Activated CD8-positive, alpha-beta memory T cell treated with anti-CD3 and anti-CD28 coated beads for 4 hours (primary cell): ENCODE measurements at places on chromosomes 2 and 18.

- DNase-seq = no peak
Measured at GRCh38 chr2:31524592-31524991, 56.1 kb downstream of the SRD5A2 start.

- DNase-seq = no peak
Measured at GRCh38 chr2:19140463-19141208, 217.8 kb downstream of the OSR1 start.

GRCh38 chr2:86066007-86066578 lies 39.6 kb downstream of the POLR1A start:
- DNase-seq = no peak

GRCh38 chr2:163698857-163699256 lies 37.0 kb downstream of the FIGN start:
- DNase-seq = no peak

GRCh38 chr2:174183076-174183475 lies 65.3 kb downstream of the OLA1 start:
- no peak for DNase-seq

DNA sequence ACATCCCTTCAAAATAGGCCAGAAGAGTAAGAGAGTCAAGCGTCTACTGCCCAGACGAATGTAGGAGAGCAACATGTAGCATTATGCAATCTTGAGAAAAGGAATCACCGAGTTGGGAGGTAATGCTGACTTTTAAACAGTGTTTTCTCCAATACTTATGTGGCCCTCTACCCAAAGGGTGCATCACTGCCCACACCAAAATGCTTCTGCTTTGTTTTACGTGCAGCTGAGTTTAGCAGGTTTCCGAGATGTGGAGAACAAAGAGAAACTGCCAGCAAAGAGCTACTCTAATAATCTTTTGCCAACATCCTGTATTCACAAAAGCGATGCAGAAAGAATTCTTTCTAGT lies 63.4 kb upstream of the ZEB2 start:
- DNase-seq = no peak

- DNase-seq = no peak
Measured at GRCh38 chr2:165913636-165914035, 39.9 kb downstream of the TTC21B start.

- no peak for DNase-seq
Measured at GRCh38 chr18:22847392-22847791, 85.7 kb upstream of the RBBP8 start.

DNA sequence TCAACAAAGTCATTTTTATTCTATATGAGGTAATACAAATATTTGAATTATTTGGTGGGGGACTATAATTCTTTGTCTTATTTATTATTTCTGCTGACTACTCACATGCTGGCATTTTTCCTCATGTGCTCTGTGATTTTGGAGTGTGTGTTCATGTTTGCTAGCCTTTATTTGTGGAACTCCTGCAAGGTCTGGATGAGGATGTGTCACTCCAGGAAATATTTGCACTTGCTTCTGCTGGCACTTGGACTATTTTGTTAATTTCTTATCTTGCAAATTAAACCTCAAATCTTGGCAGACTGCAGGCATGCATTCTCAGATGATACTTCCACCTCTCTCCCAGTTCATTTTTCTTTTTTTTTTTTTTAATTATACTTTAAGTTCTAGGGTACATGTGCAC lies 34.1 kb downstream of the POLI start:
- DNase-seq = no peak

DNA sequence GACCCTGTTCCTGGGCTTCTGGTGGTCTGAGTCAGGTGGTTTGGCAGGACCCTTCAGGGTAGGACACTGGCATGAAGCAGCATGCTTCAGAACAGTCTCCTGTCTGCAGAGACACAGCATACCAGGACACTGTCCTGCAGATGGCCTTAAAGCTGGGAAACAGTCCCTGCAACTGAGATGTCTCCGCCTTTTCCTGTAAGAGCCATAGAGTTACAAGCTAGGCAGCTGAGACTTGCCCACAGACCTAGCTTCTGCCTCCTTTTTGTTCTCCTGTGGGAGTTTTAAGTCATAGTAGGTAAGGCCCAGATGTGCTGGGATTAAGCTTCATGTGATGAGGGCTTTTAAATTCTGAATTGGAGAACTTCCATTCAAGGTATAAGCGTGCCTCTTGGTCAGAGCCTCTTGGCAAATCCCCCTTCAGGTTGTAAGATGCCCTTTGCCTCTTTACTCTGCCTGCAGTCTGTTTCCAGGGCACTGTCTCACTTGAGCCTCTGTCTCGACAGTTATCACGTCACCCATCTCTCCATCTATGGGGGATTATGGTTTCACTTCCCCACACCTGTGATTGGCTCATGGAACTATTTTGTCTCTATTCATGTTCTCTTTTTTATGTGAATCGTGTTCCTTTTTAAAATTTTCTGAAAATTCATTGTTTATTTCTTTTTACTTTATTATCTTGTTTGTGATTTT lies 51.8 kb downstream of the COA5 start:
- no peak for DNase-seq

GRCh38 chr2:181656450-181657291 lies at the start of gene CERKL:
CERKL (minus strand) TSS chr2:181657105; CDS start chr2:181657006, 99 bp downstream.
- DNase-seq = no peak

GRCh38 chr2:120669121-120669952 lies 66.3 kb upstream of the GLI2 start:
- no peak for DNase-seq

GRCh38 chr2:186853951-186854350 lies 5.0 kb upstream of the ZSWIM2 start:
- no peak for DNase-seq

GRCh38 chr2:207159002-207159401 lies 6.7 kb downstream of the KLF7 start:
- no peak for DNase-seq

GRCh38 chr2:13616616-13617015 lies 899.9 kb downstream of the TRIB2 start:
- no peak for DNase-seq

DNA sequence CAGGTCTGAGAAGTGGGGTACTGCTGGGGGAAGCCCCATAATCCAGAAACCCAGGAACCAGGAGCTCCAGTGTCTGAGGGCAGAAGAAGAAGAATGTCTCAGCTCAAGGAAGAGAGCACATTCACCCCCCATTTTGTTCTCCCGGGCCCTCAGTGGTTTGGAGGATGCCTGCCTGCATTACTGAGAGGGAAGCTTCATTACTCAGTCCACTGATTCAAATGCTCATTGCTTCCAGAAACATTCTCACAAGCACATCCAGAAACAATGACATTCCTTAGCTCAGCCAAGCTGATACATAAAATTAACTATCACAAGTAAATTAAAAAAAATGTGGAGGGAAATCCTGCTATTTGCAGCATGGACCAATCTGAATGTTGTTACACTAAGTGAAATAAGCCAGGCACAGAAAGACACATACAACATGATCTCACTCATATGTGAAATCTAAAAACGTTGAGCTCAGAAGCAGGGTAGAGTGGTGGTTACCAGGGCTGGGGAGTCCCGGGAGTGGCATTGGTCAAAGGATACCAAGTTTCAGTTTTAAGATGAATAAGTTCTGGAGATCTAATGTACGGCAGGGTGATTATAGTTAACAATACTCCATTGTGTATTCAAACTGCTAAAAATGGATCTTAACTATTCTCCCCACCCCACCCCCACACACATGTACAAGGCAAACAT lies 459.3 kb downstream of the GALR1 start:
- no peak for DNase-seq

- DNase-seq = no peak
Measured at GRCh38 chr2:142754182-142754581, 123.3 kb upstream of the KYNU start.

DNA sequence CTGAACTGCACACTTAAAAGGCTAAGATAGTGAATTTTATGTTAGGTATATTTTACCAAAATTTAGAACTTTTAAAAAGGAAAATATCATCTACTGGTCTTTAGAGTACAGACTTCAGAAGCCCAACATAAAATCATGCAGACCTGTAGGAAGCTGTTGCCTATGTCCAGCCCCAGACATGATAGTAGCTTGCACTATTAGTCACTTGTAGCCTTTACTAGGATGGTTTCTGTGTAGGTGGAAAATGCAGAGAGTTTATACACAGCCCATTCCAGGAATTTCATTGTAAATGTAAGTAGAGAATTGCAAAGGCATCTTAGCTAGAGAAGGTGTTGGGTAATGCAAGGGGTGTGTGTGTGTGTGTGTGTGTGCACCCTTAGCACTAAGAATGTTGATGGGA lies 640.2 kb downstream of the RNF144A start:
- DNase-seq = no peak

- no peak for DNase-seq
Measured at GRCh38 chr2:155364766-155365165, 666.3 kb downstream of the KCNJ3 start.

DNA sequence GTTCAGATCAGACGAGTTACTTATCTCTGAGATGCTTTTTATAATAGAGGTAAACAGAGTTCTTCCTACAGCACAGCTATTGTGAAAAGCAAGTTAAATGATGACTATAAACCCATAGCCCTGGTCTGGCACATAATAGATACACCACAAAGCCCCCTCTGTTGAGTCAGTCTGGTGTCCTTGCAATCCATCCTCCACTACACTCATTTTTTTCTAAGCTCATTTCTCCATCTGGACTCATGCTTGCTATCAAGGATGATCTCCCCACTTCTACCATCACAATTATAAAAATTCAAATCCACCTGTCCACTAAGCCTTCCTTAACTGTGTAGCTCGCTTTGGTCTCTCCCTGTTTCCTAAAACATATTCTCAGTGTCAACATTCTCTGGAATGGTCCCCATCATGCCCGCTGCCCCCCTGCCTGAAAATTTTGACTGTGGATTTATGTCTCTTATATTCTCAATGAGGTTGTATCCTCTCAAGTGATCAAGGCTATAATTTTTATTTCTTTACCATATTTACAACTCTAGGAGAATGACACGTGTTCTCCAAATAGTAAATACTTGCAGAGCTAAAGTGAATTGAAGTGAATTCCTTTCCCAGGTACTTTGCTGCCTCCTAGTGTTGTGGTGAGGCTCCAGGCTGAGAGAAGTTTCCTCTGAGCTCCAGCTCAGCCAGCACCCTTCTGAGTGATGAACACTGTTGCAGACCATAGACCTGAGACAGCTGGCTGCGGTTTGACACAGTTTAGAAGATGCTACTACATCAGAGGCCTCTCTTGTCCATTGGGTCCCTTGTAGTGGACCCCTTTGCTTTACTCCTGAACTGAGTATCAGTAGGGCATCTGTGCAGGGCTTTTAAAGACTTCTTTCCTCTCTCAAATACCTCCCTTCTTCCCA lies 108.7 kb downstream of the DPP10 start:
- no peak for DNase-seq

DNA sequence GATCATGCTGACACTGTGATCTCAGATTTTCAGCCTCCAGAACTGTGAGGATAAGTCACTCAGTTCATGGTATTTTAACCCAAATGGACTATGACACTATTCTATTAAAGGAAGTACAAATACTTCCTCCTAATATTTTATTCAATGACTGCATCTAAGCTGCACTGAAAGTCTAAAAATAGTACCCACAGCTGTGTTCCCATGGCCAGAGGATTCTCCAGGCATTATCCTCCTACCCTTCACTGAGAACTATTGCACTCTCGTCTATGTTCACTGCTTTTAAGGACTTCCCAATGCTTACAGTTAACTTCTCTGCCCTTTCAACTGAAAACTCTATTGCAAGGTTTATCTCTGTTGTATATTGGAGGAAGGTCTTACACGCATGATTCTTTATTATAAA lies 15.2 kb downstream of the LRATD1 start:
- no peak for DNase-seq

- DNase-seq = no peak
Measured at GRCh38 chr2:69227716-69228115, 159.3 kb downstream of the GFPT1 start.

GRCh38 chr2:219289537-219290361 lies 10.6 kb downstream of the DNAJB2 start:
- DNase-seq = no peak

DNA sequence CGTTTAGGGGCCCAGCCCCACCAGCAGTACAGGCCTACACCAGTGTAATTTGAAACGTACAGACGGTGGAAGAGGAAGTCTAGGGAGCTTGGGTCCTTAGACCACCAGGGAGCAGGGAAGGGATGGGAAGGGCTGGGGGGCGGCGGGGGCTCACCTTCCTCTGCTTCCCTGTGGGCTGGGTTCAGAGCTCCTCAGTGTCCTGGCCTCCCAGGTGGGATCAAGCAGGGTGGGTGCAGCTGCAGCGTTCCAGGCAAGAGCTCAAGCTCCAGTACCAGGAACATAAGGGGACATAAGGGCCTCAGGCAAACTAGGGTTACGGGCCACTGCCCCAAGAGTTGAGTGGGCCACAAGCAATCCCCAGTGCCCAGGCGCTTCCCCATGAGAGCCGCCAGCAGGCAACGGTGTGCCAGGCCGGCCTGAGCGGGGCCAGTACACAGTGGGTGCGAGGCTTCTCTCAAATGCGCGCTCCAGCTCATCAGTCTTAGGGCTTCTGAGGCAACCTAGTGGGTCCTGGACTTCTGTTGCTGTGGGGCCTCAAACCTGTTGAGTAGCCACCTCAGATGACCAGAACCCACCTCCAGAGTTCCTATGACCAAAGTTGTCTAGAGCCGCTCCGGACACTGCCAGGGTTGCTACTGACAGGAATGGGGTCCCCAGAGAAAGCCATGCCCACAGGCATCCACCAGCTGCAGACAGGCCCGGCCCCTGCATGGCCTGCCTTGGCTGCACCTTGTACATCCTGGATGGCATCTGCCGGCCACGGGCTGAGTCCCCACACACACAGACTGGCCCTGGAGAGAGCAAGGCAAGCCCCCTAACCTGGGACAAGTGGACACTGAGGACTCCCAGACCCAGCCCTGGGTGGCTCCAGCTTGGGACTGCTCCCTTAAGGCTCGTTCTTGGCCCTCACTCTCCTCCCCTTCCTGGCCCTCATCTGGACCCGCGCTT lies 5.2 kb downstream of the ANKRD23 start:
- no peak for DNase-seq

DNA sequence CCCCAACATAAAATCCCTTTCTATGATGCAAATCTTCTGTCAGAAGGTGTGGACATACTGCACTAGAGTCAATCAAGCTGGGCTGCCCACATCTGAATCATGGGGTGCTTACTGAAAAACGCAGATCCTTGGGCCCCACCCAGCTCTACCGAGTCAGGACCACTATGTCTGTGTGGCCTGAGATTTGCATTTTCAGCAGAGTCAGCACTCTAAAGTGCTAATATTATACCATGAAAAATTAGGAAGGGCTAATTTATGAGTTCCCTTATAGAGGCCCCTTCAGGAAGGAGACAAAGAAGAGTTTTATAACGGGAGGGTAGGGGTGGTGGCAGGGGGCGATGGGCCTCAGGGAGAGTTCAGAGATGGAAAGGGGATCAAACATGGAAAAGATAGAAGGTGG lies 163.3 kb upstream of the NABP1 start:
- no peak for DNase-seq

GRCh38 chr18:74310411-74310810 lies 5.2 kb upstream of the C18orf63 start:
- DNase-seq = no peak

DNA sequence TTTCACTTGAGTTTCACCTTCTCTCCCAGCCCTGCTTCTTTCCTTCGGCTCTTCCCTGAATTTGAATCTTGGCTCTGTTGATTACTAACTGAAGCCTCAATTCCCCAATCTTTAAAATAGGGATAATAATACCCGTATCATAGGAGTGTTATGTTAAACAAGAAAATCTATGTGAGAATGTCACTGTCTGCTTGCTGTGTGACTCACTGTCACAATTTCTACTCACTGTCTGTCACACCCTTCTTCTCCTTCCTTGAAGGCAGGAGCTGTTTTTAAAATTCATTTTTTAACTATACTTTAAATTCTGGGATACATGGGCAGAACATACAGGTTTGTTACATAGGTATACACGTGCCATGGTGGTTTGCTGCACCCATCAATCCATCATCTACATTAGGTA lies 141.6 kb upstream of the CXCR4 start:
- DNase-seq = no peak
